ENCODE measurements at places on chromosomes 13 and 19.

DNA sequence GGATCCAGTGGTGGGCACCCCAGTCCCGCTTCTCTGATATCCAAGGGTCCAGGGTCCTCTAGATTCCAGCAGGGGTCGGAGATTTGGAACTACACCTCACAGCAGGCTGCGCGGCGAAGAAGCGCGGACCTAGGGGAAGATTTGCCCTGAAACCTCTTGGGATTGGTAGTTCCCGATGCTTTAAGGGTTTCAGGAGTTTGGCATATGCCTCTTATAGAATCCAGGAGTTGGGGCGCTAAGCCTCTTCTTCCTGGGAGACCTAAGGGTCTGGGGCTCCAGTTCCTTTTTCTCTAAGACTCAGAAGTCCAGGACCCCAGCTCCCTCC, 349 bp downstream of the BCL2L12 start:
- no peak for DNase-seq

GRCh38 chr19:3639479-3639878, 12.9 kb upstream of the CACTIN start:
- no peak for DNase-seq

DNA sequence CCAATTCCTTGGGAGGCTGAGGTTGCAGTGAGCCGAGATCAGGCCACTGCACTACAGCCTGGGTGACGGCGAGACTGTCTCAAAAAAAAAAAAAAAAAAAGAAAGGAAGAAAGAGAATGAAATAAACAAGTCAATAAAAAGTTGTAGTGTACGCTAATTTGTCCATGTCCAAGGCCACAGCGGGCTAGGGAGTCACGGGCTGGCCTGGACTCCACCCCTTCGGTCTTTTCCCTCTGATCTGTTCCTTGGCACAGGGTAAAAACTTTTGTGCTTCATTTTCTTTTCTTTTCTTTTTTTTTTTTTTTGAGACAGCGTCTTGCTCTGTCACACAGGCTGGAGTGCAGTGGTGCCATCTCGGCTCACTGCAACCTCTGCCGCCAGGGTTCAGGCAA, 19.4 kb upstream of the MKNK2 start:
- DNase-seq, result no peak

- DNase-seq, result no peak
Observed at GRCh38 chr13:46864941-46865340, 31.9 kb downstream of the HTR2A start.

DNA sequence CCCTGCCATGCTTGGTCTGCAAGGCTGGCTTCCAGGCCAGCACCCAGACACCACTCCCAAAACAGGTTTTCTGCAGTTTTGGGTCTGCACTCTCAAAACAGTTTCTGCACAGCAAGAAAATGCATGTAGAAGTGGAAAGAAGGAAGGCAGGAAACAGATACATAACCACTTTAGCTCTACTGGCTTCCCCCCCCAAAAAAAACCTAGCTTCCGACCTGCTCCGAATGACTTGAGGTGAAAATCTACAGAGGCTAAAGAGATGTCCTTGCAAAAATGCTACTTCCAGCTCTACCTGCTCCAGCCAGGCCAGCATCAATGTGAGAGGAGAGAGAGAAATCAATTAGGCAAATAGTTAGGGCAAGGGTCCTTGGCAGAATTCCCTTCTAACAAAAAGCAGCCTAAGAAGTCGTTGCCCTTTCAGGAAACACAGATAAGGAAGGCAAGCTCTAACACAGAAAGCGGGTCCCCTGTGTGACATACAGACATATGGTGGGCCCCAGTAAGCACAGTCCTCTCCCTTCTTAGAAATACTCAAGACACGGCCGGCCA, 3.4 kb downstream of the C19orf12 start:
- no peak for DNase-seq

- peak; percentile 96 for DNase-seq
Observed at GRCh38 chr19:45467456-45468158, at the start of gene FOSB. Gene FOSB, plus strand, starts transcription at chr19:45467996. Its CDS starts 591 bp downstream, at chr19:45468587.

DNA sequence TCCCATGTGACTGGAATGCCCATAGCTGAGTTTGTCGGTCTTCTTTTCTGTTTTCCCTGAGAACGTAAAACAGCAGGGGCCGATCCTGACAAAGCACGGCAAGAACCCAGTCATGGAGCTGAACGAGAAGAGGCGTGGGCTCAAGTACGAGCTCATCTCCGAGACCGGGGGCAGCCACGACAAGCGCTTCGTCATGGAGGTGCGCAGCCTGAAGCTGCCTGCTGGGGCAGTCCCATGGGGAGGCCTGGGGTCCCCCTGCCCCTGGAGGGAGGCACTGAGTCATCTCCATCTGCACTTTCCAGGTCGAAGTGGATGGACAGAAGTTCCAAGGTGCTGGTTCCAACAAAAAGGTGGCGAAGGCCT, 18.2 kb upstream of the QTRT1 start:
- no peak for DNase-seq

DNA sequence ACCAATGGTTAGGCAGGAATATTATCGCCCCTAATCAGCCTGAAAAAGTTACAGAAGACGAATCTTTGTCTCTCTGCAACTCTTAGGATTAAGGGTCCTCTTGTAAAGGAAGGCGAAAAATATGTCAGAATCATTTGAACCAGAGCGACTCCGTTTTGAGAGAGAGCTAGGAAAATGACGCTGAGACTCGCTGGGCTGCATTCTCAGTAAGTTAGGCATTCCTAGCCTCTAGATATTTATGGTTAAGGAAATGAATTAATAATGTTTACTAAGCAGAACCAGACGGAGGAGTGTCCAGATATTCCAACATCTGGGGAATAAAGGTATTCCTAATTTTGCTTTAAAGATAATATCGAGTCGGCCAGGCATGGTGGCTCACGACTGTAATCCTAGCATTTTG, 755 bp upstream of the ZNF726 start:
- DNase-seq, result no peak

- no peak for DNase-seq
Observed at GRCh38 chr13:32745509-32745908, 159.3 kb downstream of the PDS5B start.

DNA sequence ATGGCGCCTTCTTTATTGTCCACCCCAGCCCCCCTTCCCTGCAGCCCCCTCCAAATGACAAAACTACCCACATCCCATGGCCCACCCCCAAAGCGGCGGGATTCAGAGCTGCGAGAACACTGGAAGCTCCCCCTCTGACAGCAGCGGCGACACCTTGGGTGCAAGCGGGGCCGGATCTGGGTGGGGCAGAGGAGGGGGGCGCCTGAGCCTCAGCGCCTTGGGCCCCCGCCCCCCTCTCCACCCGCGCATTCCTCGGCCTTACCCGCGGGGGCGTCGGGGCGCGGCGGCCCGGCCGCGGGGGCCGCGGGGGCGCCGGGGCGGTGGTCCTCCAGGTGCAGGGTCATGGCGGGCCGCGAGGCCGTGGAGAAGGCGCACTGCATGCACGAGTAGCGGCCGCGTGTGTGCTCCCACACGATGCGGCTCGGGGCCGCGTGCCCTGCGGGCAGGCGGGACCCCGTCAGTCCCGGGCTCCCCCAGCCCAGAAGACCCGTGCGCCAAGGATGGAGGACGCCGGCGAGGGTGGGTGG, 3.3 kb downstream of the ZNF414 start:
- no peak for DNase-seq

DNA sequence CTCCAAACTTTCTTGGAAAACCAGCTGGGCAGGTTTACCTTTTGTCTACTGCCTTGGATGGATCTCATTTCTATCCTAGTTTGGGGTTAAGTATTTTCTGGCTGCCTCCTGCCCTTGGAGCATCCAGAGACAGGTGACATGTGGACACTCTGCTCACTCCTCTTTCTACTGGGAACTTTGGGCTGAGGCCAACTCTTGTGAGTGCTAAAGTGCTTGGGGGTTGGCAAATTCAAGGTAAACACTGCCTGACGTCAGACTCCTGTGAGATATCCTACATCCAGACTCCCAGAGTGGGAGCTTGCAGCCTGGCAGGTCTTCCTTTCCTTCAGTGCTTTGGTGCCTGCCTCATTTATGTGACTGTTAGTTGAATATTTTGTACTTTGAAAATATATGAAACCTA, 388.1 kb downstream of the KCNRG start:
- no peak for DNase-seq

GRCh38 chr13:19604306-19604705, 29.2 kb upstream of the MPHOSPH8 start:
- no peak for DNase-seq

DNA sequence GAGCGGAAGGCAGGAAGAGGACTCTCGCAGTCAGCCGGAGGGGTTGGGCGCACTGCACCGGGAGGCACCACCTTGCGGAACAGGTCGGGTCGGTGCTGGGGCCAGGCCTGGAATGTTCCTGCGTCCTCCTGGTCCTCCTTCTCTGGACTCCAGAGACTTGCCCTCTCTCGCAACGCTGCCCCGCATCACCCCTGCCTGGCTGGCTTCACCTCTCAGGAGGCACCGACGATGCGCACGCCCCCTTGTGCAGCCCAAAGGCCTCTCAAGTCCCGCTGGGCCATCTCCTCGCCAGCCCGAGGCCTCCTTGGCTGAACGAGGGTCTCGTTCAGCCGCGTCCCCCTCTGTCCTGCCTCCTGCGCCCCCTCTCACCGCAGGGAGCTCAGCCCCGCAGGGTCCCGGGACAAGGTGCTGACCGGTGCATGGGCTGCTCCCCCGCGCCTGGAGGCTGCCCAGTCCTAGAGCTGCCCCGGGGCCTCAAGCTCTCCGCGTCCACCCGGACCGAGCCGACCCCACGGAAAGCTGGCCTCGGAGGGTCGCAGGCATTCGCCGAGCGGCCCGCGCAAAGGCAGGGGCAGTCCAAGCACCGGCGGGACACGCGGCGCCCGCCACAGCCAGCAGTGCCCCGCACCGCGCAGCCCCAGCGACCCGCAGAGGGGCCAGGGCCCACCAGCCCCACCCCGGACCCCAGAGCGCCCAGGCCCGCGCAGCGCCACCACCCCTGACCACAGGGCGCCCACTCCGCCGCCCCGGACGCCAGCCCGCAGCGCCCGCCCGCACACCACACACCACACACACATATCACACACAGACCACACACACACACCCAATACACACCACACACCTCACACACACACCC, 133.8 kb downstream of the CRYL1 start:
- DNase-seq, result no peak

DNA sequence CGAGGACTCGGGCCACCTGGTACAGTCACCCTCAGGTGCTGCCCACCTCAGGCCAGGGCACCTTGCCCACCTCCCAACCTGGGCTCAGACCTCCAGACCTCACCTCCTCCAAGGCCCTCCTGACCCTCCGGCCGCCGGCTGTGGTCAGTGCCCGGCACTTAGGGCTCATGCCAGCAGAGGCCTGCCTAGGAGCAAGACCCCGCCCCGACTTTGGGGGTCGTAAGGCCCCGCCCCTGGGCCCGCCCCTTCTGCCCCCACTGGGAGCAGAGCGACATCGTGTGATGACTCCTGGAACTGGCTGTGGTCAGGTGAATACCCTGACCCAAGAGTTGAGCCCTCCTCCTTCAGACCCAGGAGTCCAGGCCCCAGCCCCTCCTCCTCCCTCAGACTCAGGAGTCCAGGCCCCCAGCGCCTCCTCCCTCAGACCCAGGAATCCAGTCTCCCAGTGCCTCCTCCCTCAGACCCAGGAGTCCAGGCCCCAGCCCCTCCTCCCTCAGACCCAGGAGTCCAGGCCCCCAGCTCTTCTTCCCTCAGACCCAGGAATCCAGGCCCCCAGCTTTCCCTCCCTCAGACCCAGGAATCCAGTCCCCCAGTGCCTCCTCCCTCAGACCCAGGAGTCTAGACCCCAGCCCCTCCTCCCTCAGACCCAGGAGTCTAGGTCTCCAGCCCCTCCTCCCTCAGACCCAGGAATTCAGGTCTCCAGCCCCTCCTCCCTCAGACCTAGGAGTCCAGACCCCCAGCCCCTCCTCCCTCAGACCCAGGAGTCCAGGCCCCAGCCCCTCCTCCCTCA, at the start of gene SBK2:
Gene SBK2, minus strand, starts transcription at position 183 of the 790 bp plus-strand sequence. CDS start 839 bp downstream, outside the sequence.
- DNase-seq, result no peak
